ENCODE measurements at places on chromosomes 3 and 15.
A peak's percentile ranks its signal among the peaks of the same experiment; 100 is the strongest.

- H3K27ac ChIP-seq = no peak overlapping the region
- no peaks in the 10 kb centered on the region for H3K27me3 ChIP-seq
- no peak for DNase-seq
Observed at GRCh38 chr3:100117093-100117492, 2.8 kb upstream of the FILIP1L start.

DNA sequence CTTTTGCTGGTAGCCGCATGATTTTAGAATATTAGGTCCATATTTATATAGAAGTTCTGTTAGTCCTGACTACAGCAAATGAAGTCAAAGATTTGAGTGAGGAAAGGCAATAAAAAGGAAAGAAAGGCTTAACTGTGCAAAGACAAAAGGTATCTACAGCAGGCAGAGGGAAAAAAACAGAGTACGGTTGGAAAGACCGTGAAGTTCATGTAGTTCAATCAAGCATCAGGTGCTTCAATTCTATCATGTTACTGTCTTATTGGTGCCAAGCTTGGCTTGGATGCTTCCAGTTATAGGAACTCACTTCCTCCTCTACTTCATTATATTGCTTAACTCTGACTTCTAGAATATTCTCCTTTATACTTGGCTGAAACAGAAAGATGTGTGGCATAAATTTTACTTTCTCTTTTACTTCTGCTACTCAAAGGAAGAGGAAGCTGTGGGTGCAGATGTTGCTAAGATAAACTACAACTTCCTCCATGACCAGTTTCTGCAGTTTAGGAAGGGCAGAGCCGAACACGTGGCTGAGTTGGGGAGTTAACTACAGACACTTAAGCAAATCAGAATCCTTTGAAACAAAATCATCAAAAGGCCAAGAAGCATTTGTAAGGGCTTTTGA lies 72.6 kb upstream of the ZBED2 start:
- H3K27me3 ChIP-seq = no peaks in the 10 kb centered on the region
- no peaks in the 10 kb centered on the region for H3K36me3 ChIP-seq
- DNase-seq = peak; percentile 31
- H3K4me1 ChIP-seq = peaks cover 34% of the 10 kb centered on the region

DNA sequence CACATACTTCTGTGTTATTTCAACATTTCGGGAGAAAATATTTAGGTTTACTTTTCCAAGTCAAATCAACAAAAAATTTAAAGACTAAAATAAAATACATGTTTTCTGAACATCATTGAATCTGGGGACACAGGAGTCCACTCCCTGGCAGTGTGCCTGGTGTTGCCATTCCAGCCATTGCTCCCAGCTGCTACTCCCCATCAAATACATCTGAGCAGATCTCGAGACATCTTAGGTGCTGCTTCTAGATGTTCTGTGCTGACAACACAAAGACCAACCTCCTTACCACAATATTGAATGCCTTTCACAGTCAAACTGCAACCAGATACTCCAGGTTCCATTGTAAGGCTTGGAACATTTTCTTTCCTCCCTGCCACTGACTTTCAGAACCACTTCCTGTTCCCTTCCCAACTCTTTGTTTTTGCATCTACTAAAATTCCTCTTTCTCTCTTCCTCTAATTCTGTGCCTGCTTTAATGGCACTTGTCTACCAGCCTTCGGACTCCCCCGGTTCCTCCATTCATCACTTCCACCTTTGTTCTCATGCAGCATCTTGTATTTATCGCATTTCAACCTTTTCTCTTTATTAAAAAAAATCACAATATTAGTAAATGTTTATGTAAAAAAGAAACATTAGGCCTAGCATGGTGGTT lies 81.1 kb upstream of the SLC4A7 start:
- DNase-seq = no peak
- H3K27ac ChIP-seq = no peak overlapping the region
- H3K36me3 ChIP-seq = no peaks in the 10 kb centered on the region

GRCh38 chr3:34077417-34078195 lies 279.2 kb downstream of the PDCD6IP start:
- no peaks in the 10 kb centered on the region for H3K27me3 ChIP-seq
- no peaks in the 10 kb centered on the region for H3K36me3 ChIP-seq
- H3K4me1 ChIP-seq = no peaks in the 10 kb centered on the region
- H3K4me3 ChIP-seq = no peak overlapping the region
- DNase-seq = no peak

GRCh38 chr15:77831986-77832385 lies 199.3 kb upstream of the LINGO1 start:
- H3K4me3 ChIP-seq = no peak overlapping the region
- H3K36me3 ChIP-seq = no peaks in the 10 kb centered on the region
- H3K27me3 ChIP-seq = peaks cover 16% of the 10 kb centered on the region
- H3K4me1 ChIP-seq = no peaks in the 10 kb centered on the region
- no peak for DNase-seq

DNA sequence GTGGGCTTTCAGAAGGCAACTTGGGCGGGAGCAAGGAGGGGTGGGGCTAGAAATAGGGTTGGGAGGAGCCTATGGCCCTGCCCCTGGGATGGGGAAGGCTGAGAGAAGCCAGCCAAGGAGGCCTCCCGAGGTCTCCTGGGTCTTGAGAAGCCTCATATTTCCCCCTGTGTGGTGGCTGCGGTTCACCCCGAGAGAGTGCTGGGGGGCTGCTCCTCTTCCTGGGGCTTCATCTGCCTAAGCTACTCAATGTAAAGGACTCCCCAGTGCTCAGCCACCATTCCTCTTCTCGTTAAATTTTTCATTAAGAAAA lies 174.3 kb downstream of the SMAD6 start:
- no peak overlapping the region for H3K4me3 ChIP-seq
- H3K36me3 ChIP-seq = peaks cover 2% of the 10 kb centered on the region
- DNase-seq = no peak
- no peak overlapping the region for H3K27ac ChIP-seq
- peaks cover 39% of the 10 kb centered on the region for H3K27me3 ChIP-seq
- H3K4me1 ChIP-seq = peaks cover 2% of the 10 kb centered on the region

GRCh38 chr3:43921056-43921648 lies 230.4 kb downstream of the ABHD5 start:
- H3K36me3 ChIP-seq = peaks cover 16% of the 10 kb centered on the region
- H3K27me3 ChIP-seq = peaks cover 75% of the 10 kb centered on the region
- no peak overlapping the region for H3K4me3 ChIP-seq
- H3K4me1 ChIP-seq = peaks cover 6% of the 10 kb centered on the region
- DNase-seq = no peak

DNA sequence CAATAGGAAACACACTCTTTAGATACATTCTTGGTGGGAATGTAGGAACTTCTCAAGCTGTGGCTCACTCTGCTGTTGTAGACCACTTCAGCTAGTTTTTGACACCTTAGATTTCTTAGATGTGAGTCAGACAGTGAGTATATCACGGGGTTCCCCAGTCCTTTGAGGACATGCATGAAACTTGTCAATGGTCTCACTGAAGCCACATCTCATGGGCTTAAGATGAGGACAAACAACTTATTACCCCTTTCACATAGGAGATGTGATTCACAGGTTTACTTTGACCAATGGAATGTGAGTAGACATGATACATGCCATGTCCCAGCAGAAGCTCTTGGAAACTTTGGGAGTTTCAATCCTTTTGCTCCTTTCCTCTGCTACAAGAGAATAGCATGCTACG lies 325.5 kb downstream of the CHST2 start:
- DNase-seq = no peak
- peaks cover 9% of the 10 kb centered on the region for H3K36me3 ChIP-seq
- no peak overlapping the region for H3K4me3 ChIP-seq
- no peak overlapping the region for H3K27ac ChIP-seq
- H3K27me3 ChIP-seq = no peaks in the 10 kb centered on the region

GRCh38 chr3:121223116-121223515 lies 315.1 kb downstream of the STXBP5L start:
- no peaks in the 10 kb centered on the region for H3K36me3 ChIP-seq
- no peak overlapping the region for H3K27ac ChIP-seq
- no peak for DNase-seq

DNA sequence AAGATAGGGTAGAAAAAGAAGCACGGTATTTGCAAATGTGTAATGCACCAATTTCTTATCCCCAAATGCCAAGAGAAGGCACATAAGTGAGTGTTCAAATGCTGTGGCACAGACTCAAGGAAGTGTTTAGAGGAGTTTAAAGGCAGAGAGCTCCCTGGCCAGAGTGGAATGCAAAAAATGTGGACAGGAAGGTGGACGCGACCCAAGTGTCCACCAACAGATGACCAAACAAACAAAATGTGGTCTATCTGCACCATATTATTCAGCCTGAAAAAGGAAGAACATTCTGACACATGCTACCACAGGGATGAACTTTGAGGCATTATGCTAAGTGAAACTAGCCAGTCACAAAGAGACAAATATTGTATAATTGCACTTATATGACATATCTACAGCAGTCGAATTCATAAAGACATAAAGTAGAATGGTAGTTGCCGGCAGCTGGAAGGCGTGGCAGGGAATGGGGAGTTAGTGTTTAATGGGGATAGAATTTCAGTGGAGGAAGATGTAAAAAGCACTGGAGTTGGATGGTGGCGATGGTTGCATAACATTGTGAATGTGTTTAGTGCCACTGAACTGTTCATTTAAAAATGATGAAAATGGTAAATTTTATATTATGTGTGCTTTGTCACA lies 126.6 kb downstream of the SRGAP3 start:
- peaks cover 6% of the 10 kb centered on the region for H3K4me1 ChIP-seq
- no peak overlapping the region for H3K27ac ChIP-seq
- DNase-seq = no peak

GRCh38 chr3:64983583-64984359 lies 296.0 kb upstream of the ADAMTS9 start:
- no peaks in the 10 kb centered on the region for H3K36me3 ChIP-seq
- DNase-seq = no peak
- H3K4me3 ChIP-seq = no peak overlapping the region

DNA sequence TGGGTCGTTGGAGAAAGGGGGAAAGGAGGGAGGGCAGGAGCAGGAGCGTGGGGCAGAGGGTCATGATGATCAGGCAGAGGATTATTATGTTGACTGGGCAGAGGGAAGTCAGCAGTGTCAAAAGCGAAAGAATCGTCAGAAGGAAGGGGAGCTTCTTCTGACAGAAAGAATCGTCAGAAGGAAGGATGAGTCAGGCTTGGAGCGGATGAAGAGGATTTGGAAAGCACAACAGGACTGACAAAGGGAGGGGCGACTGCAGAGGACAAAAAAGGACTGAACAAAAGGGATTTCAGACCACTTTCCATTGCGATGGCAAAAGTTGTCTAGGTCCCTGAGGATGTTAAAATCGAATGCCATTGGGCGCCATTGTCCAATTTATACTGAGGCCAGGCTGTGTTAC lies 1053.5 kb downstream of the SI start:
- no peak for DNase-seq
- H3K36me3 ChIP-seq = no peaks in the 10 kb centered on the region
- H3K27ac ChIP-seq = no peak overlapping the region
- no peaks in the 10 kb centered on the region for H3K27me3 ChIP-seq
- H3K4me3 ChIP-seq = no peak overlapping the region

DNA sequence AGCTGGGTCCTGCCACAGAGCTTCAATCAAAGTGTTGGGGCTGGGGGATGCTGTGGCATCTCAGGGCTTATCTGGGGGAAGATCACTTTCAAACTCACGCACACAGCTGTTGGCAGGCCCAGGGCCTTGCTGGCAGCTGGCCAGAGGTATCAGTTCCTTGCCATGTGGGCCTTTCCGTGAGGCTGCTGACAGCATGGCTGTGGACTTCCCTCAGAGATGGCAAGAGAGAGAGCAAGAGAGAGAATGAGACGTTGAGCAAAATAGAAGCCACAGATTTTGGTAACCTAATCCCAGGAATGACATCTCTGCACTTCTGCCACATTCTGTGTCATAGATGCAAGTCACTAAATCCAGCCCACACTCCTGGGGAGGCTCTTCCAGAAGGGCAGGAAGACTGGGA lies 91.0 kb downstream of the TPRG1 start:
- no peak for DNase-seq
- H3K4me3 ChIP-seq = no peak overlapping the region
- no peaks in the 10 kb centered on the region for H3K27me3 ChIP-seq
- H3K4me1 ChIP-seq = no peaks in the 10 kb centered on the region
- no peaks in the 10 kb centered on the region for H3K36me3 ChIP-seq
- no peak overlapping the region for H3K27ac ChIP-seq

DNA sequence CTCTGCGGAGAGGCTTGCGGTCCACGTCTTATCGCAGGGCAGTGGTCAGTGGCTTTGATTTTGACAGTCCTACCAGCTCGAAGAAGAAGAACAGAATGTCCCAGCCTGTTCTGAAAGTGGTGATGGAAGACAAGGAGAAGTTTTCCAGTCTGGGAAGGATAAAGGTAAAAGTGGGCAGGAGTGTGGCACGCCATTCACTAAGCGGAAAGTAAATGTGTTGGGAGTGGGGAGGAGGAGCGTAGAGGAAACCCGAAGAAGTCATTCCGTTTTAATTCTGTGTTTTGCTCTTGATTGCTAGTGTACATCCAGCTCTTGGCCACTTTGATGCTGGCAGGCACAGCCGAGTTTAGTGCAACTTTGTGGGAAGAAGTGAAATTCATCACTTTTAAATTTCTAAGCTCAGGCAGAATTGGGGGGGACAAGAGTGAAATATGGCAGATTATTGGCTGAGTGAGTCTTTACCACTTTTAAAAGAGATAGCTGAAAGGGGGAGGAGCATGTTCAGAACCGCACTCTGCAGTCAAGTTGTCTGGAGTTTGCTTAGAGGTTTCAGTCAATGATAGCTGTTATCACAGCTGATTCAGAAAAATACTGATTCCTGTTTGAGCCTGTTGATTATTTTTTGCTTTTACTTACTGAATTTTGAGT lies 1.8 kb downstream of the ARHGEF26 start:
- H3K36me3 ChIP-seq = no peaks in the 10 kb centered on the region
- DNase-seq = no peak
- peaks cover 75% of the 10 kb centered on the region for H3K27me3 ChIP-seq
- peaks cover 13% of the 10 kb centered on the region for H3K4me1 ChIP-seq
- H3K27ac ChIP-seq = no peak overlapping the region
- peak overlapping the region; percentile 86 for H3K4me3 ChIP-seq

GRCh38 chr15:89457086-89457485 lies 39.3 kb downstream of the RHCG start:
- DNase-seq = no peak
- H3K4me1 ChIP-seq = no peaks in the 10 kb centered on the region
- H3K27me3 ChIP-seq = peaks cover 40% of the 10 kb centered on the region
- H3K36me3 ChIP-seq = no peaks in the 10 kb centered on the region
- no peak overlapping the region for H3K4me3 ChIP-seq

DNA sequence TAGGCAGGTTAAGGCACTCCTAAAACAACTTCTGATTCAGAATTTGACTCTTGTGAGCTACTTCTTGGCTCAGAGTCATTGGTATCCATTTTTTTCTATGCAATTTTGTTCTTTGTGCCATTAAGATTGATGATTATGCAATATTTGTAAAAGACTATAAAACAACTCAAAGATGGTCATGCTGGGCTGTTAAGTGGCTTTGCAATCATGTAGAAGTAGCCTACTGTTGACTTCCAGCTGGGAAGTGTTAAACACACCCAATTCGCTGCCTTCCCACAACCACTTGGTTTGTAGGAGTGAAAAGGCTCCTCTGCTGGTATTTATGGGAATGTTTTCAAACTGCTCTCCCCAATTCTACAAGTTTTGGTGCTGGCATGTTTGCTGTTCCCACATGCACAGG lies 74.7 kb upstream of the COL6A6 start:
- H3K36me3 ChIP-seq = no peaks in the 10 kb centered on the region
- no peak overlapping the region for H3K4me3 ChIP-seq
- peaks cover 23% of the 10 kb centered on the region for H3K27me3 ChIP-seq
- no peak overlapping the region for H3K27ac ChIP-seq

Data from T-helper 17 cell (primary cell).